ENCODE measurements at places on chromosomes 7 and 10.

DNA sequence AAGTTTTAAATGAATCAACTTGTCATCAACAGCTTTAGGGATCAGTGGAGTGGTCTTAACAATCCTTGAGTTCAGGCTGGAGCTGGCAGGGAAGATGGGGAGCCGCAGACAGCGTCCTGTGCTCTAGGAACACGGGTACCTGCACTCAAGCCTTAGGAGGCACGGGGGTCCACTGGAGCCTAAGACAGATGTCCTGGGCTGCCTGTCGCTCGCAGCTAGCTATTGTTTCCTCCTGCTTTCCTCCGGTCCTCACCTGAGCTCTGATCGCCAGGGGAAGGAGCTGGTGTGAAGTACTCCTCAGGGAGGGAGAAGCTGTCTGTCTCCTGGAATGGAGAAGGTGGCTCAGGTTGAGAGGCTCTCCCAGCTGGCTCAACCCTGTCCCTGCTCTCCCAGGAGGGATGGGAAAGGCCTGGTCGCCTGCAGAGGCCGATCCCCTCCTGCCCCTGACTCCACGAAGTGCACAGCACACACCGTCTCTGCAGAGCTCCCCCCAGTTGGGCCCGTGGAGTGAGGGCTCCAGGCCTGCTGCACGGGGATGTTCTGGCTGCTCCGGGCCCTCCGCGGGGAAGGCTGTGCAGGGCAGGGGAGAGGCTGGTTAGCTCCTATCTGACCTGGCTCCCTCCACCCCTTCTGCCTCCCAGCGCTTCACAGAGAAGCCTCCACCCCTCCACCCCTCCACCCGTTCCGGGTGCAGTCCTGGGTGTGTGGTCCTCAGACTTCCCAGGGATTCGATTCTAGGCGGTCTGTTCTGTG lies 14.5 kb upstream of the PYROXD2 start:
- no peak for DNase-seq

- DNase-seq = peak; percentile 25
Measured at GRCh38 chr10:97888641-97889262, 39.1 kb downstream of the GOLGA7B start.

DNA sequence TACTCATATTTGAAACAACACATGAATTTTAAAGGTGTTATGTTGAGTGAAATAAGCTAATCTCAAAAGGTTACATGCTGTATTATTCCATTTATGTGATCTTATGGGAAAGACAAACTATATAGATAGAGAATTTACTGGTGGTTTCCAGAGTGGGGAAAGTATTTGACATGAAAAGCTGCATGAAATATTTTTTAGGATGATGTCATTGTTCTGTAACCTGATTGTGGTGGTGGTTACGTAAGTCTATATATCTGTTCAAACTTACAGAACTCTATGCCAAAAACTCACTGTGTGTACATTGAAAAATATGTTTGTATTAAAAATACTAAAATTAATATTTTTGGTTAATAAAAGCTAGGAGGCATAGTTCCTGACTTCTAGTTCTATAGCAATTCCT lies 453.0 kb downstream of the SORCS3 start:
- no peak for DNase-seq

DNA sequence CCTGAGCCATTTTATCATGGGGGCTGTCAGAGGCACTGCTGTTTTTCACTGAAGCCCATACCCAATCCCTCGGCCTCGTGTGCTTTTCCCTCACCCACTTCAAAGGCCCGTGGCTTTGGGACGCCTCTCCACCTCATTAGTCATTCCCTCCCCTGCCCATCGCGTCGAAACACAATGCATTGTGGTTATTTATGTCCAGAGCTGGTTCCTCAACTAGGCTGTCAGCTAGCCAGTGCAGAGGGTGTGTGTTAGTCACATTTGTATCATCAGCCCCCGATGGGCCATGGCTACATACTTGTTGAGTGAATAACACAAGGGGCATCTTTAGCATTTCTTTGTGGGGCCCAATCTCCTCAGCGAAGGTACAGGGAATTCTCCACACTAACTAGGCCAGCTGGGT lies 3.8 kb upstream of the CRCP start:
- DNase-seq = no peak

DNA sequence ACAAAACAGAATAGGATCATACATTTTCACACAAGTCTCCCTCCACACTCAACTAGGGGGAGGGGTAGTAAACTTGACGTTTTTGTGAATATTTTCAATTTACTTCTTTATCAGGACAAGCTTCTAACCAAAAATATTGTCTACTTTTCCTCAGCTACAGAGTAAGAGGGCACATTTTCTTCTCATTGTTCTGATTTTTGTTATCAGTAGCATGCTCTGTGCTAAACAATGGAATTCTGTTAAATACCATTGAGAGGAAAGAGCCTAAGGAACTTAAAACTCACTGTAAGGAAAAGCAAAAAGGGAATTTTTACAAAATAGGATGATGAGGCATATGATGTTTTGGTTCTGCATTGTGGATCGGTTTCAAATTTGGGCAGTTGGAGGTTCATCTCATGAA lies 41.2 kb downstream of the ANLN start:
- no peak for DNase-seq

GRCh38 chr10:97498841-97499560 lies at the start of gene UBTD1:
TSS of gene UBTD1 (plus strand) at chr10:97498924. CDS start at chr10:97499204, 280 bp downstream.
- peak; percentile 40 for DNase-seq

DNA sequence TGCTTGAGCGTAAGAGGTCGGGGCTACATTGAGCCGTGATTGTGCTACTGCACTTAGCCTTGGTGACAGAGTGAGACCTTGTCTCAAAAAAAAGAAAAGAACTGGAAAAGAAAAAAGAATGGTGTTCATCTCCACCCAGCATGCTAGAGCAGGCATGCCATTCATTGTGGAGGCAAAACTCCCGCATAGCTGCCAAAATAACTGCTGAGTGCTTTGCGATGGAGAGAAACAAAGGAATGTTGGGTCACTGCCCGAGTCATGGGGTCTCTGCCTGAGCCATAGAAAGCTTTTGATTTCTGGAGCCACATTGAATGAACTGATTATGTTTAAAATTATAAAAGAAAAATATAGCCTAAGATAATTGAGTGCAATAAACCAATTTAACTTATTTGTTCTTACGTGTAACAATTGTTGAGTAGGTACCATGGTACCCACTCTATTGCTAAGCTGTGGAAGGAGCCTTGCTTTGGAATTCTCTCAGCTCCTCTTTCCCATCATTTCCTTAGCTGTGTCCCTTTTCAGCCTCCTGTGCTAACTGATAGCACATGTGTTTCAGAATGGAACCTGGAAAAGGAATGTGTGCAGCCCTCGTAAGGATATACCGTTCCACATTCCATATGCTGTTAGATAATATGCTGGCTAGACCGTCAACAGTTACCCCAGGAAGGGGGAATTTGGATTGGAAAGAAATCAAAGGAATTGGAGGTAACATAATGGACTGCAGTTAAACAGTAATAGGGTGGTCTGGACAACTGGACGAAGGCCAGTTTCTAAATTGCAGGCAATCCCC lies 99.0 kb downstream of the KIAA1217 start:
- DNase-seq = no peak

DNA sequence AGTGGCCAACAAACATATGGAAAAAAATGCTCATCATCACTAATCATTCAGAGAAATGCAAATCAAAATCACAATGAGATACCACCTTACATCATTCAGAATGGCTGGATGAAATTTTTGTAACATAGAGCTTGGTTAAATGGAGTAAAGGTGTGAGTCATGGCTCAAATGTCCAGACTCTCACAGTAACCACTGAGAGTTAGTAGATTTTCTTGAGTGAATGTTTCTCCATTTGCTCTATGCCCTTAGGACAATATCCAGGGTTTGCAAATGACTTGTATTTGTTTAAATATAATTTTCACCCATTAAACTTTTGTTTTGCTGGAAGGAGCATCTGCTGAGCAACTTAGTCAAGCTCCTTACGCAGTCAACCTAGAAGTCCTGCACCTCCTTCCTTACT lies 967.2 kb downstream of the XPNPEP1 start:
- no peak for DNase-seq

GRCh38 chr7:35593899-35594298 lies 101.0 kb downstream of the HERPUD2 start:
- DNase-seq = peak; percentile 40

DNA sequence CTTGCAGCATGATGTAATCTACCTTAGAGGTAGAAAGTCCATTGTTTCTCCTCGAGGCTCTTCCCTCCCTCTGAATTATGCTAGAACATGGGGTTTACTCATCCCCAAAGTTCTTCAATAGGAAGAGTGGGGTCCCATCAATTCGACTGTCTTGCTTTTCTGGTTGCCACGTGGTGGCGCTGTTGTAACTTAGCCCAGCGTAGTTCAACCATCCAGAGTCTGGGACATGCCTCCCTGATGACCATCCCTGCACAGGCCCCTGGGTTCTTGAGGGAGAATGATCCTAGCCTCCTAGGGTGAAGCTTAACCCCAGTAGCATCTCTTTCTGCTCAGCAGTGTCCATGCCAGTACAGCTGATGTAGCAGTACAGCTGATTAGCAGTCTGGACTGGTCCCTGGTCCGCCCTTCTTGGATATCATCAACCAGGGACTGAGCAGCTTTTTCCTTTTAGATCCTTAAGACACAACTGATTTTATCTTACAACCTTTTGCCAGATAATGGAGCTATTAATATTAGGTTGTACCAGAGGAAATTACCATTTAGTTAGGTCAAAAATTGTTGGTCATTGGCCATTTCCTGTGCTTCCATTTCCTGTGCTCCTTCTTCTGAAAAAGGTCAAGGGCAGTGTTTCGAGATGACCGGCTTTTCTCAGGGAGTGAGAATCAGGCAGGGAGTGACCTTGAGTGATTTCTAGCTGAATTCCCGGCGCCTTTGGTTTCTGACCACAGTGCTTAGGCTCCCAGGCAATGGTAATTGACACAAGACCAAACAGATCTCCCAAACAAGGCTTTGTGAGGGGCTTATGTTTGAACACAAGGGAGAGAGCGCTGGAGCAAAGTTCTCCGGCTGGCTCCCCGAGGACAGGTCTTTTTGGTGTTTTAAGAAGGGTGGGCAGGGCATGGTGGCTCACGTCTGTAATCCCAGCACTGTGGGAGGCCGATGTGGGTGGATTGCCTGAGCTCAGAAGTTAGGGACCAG lies 65.4 kb downstream of the TACC2 start:
- DNase-seq = peak; percentile 10

DNA sequence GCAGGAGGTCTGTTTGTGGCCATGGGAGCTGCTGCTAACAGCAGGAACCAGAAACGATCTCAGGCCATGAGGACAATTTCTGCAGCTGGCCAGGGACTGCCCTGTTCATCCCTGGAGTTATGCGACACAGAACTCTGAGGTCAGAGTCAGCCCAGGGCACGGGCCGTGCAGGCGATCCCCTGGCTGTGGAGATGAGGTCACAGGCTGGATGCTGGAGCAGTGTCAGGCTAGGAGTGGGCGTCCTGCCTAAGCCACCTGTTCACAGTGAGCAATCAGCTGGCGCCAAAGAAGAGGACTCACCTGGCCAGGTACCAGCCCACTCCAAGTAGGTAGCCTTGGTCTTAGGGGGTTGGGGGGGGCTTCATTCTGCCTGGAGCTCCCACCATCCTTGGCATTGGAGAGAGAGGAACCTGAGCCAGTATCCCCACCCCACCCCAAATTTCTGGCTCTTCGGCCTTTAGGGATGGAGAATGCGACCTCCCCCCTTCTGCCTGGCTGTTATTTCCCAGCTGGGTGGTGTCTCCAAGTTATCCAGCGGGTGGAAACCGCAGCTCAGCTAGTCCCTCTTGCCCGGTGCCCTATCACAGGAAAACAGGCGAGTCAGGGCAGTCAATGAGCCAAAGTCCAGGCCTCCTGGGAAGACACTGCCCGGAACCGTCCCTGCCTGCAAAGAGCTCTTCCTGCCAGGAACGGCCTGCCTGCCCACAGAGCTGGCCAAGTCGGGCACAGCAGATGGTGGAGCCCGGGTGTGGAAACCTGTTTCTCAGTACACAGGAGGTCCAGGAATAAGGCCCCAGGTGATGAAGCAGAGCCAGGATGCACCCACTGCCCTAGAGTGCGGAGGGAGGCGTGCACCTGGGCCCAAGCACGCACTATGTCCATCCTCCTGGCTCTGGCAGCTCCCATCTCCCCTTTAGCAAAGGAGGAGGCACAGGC lies 1.8 kb upstream of the TTYH3 start:
- DNase-seq = no peak

GRCh38 chr7:100483722-100484672 lies at the start of gene NYAP1:
TSS of gene NYAP1 (plus strand) at chr7:100483927. CDS start at chr7:100485312, 1,385 bp downstream.
- DNase-seq = peak; percentile 59

- no peak for DNase-seq
Measured at GRCh38 chr7:44489955-44490350, 505 bp downstream of the NUDCD3 start.

DNA sequence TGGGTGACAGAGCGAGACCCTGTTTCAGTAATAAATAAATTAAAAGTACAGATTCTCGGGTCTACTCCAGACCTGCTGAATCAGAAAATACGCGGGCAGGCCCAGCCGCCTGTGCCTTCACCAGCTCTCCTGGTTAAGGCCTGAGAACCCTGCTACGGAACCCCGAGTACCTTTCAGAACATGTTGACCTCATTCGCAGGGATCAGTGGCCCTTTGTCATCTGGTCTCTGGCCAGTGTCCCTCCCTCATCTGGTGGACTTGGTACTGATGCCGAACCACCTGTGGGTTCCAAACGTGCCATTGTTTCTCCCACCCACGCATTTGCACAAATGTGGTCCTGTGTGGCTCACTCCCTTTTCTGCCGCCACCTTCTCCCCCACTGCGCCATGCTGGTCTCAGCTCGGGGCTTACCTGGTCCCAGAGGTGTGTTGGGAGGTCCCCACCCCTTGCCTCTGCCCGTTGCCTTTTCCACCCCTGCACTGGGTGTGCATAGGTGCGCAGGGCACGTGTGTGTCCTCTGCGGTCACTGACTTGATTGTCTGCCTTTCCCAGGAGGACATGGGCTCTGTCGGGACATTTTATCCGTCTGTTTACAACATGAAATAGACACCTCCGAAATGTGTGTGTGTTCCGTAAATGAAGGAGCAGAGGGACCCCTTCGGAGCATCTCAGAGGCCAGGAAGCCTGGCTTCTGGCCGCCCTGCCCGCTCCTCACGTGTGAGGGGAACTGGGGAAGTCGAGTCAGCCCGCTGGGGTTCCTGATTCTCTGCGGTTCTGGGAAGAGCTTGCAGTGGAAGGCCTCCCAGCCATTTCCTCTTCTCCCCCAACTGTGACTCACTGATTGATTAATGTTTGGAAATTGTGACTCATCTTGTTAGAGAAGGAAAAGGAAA lies 135.2 kb downstream of the CUX1 start:
- DNase-seq = no peak

DNA sequence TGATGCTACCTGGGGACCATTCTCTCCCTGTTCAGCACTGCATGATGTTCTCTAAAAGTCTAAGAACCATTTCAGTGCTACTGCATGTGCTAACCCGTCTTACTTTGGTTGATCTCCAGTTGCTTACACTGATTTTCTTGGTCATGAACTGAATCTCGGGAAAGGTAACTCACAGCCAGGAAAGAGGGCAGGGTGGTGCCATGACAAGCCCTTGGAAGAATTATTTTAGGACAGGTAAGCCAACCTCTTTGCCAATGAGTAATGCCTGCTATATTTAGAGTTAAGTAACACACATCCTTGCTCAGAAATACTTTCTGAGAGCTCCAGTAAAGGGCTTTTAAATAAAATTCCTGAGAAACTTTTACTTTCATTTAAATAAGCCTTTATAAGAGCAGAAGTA lies 126.7 kb downstream of the ARL4A start:
- no peak for DNase-seq

Measured in stimulated activated CD4-positive, alpha-beta T cell treated with anti-CD3 and anti-CD28 coated beads, Interleukin-2, amount 100 ng/mL, for 24 hours (primary cell).